Stimulated activated CD4-positive, alpha-beta T cell treated with anti-CD3 and anti-CD28 coated beads, TNF-alpha, amount 100 ng/mL, for 24 hours (primary cell): ENCODE measurements at places on chromosomes 3 and 15.

- no peak for DNase-seq
Measured at GRCh38 chr3:171749124-171749523, 61.2 kb downstream of the PLD1 start.

DNA sequence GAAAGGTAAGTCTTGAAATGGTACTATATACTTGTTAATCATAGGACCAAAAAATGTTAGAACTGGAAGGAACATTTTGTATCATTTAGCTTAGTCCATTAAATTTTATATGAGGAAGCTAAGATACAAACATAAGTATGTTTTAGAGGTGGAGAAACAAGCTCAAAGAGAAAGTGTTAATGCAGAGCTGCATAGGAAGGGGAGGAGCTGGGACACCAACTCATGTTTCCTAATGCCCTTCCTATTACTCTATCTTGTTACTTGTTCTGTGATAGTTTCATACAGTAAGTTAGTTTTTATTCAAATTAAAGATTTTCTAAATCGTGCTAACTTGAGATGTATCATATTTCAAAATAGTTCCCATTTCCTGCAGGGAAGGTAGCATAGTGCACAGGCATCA is 7.4 kb downstream of the SLC35A5 start:
- DNase-seq = no peak

DNA sequence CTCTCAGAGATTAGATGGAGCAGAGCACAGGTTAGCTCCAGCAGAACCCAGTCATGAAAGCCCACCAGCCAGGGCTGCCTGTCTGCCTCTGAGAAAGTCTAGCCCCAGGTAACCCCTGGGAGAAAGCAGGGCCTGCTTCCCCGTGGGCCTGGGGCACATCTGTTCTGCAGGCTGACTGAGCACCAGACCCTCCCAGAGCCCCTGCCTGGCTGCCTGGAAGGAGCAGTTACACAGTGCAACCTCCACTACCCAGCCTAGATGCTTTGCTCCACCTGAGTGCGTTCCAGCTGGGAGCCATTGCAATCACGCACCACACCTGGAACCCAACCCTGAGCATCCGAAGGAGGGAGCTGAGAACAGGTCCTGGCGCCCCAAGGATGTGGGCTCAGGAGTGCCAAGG is 24.7 kb upstream of the OR5K4 start:
- DNase-seq = no peak

DNA sequence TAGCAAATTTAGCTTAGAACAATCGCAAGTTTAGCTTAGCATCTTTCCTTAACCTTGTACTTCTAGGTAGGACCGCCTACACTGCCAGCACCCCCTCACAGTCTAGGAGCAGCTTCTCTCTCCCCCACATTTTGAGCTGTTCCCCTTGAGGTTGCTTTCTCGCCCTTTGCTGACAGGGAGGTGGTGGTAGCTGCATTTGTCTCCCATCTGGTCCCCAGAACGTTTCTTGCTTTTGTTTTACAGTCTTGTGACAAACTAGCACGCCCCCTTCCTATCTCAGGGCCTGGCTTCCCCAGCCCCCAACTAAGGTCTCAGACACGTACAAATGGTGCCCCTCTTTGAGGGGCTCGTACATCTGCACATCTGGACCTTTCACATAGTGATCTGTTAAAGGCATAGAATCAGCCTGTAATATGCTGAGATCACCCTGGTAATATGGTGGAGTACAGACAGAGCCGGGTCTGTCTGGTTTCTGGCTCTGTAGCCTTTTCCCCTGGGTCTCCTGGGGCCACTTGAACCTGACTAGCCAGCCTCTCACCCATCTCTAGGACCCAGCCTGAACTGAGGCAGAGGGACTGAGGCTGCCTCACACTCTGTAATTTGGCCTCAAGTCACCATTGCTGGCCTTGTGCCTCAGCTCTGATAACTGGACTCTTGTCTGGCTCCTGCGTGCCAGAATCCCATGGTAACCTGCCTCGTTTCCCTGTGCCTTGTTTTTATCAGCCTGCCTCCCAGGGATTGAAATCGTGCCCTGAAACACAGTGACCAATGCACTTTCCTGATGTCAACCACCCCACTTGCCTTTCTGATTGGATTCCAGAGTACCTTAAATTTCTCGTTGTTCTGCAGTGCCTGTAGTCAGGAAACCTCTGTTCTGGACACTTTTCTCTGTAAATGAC is 27.7 kb downstream of the CRTC3 start:
- DNase-seq = no peak

DNA sequence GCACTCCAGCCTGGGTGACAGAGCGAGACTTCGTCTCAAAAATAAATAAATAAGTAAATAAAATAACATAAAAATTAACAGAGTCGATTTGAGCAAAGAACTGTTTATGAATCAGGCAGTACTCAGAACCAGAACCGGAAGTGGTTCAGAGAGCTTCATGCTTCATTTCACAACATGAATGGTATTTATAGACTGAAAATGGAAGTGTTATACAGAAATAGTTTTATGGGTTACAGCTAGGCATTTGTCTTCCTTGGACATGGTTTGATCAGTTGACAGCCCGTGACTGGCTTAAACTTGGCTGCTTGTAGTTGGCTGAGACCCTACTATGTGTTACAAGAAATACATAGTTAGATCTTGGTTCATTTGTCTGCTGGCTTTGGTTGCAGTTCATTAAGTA is 216.0 kb upstream of the MCTP2 start:
- no peak for DNase-seq

GRCh38 chr3:11199902-11200845 is 45.9 kb downstream of the HRH1 start:
- DNase-seq = no peak

DNA sequence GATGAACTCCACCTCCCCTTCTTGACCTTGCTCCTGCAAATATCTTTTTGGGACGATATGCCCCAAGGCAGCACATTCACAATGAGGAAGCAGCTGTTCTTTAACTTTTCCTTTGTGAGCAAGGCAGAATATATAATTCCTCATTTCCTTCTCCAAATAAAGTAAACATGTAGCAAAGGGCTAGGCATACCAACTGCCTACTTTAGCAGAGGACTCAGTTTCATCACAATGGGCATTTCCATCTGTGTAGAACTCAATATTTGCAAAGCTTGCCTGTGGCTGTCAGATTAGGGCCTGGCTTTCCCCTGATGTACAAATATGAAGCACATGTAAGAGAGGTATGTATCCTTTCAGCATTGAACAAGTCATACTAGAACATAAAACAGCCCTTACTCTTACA is 366.9 kb downstream of the RSL24D1 start:
- DNase-seq = no peak

- no peak for DNase-seq
Measured at GRCh38 chr15:37891766-37892368, 42.6 kb upstream of the TMCO5A start.

DNA sequence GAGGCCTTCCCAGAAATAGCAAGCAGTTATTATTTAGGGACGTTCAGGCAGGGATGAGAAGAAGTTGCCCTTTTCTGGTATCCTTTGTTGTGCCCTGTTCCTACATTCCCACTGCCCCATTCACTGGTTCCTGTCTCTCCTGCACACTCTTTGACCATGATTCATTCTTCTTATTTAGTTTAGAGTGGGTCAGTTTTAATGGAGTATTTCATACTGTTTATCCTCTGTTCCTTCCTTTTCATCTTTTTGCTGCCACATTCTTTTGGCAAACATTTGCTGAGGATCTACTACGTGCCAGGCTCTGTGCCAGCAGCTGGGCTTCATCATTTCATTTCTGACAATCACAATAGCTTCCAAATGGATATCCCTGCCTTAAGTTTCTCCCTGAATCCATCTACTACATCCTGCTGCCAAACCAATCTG is 11.8 kb upstream of the EID1 start:
- no peak for DNase-seq

- no peak for DNase-seq
Measured at GRCh38 chr15:31440754-31441311, 114.2 kb downstream of the KLF13 start.

DNA sequence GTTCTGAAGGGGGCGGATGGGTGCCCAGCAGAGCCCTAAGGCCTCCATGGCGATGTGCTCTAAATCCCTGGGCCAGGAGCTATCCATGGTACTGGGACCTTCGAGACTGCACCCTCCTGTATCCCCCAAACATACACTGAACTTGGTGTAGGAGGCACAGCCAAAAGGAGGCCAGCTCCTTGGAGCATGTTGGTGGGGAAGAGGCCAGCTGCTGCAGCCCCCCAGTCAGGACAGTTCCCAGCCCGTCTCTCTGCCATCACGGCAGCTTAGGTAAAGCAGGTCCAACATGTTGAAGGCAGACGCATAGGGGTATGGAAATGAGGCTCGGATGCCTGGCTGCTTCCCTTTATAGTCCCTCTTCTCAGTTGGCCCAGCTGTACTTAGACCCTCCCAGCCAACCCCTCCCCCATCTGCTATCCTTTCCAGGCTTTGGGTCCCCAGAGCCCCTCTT is 1.8 kb downstream of the CAMKV start:
- no peak for DNase-seq

DNA sequence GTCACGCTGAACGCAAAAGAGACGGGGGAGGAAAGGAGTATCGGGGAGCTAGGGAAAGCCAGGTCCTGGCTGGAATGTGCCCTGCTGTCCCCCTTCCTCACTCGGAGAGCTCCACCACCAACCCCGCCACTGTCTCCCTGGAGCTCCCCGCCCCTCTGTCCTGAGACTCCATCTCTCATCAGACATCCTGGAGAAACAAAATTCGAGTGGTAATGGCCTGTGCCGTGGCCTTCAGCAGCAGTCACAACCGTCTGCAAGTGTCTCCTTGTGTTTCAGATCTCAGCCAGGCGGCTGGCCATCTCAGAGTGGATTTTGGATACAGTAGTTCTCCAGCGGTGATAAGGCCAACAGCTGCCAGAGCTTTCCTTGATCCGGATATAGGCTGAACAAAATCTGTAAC is 76.9 kb downstream of the OCA2 start:
- no peak for DNase-seq

DNA sequence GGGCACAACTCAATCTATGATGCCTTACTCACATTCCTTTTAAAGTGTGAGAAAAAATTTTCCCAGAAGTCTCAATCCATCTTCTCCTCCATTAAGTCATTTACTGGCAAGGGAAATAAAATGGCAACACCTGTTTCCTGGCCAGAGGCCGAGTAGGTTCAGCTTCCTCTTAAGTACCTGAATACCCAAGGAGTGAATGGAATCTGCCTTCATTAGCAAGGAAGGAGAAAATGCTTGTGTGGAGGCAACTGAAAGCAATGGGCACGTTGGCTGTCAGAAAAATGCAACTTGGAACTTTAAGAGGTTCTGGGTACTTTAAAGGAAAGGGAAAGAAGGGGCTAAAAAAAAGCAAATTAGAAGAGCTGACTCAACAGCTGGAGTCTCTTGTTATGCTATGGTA is 423.6 kb upstream of the ARL6 start:
- no peak for DNase-seq

- DNase-seq = no peak
Measured at GRCh38 chr3:118808723-118809122, 225.9 kb downstream of the IGSF11 start.

GRCh38 chr15:61530769-61531168 is 301.7 kb upstream of the RORA start:
- no peak for DNase-seq

GRCh38 chr3:126508564-126508964 is 9.0 kb downstream of the UROC1 start:
- DNase-seq = no peak

- no peak for DNase-seq
Measured at GRCh38 chr3:169964176-169964575, 2.4 kb upstream of the SEC62 start.

DNA sequence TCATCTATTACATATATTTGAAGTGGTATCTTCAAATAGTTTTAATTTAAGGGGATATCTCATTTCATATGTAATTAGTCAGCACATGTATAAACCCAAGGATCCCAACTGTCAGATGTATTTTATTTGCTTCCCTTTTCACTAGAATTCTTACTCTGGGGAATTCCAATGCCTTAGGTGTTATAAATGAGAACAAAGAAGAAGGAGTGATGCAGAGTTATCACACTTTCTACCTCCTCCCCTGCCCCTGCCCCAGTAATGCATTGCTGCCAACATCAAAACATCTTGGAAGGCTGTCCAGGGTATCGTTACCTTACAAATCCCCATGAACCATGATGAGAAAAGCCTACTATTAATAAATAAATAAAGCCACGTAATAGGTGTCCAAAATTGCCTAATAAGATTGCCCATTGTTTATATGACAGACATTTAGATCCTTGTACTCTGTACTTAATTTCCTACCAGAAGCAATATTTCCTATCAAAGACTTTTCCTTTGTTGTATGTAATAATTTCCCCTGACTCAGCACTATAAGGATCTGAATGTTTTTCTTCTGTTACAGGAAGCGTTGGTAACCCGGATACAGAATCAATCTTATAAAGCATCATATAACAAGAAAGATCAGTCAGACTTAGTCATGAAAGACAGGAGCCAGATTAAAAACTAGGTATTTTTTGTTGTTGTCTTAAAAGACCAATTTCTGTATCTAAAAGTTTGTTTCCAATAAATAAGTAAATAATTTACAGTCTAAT is 38.8 kb downstream of the CBLB start:
- DNase-seq = no peak

DNA sequence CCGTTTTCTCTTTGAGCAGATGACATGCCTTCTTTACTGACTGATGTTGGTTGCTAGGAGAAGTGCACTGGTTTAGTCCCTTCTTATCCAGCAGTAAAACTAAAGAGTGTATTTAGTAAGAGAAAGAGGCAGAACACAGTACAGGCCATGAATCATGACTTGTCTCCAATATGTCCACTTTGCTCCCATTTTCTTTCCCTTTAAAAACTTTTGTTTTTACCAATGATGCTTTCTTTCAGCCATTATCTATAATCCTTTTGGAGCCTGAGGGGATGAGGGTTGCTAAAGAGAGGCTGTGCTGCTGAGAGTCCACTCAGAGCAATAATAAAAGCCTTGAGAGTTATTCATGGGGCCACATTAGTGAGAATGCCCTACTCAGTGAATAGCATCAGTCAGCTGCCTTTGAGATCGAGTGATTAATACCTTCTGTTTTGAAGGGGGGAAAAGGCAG is 12.2 kb downstream of the ROBO2 start:
- DNase-seq = no peak

GRCh38 chr15:58298879-58299850 is 132.6 kb upstream of the LIPC start:
- DNase-seq = no peak

- DNase-seq = no peak
Measured at GRCh38 chr3:171458071-171458863, 1.9 kb downstream of the TNIK start.

GRCh38 chr15:93341164-93341563 is 252.2 kb upstream of the RGMA start:
- no peak for DNase-seq

- no peak for DNase-seq
Measured at GRCh38 chr3:4750306-4750968, 228.8 kb upstream of the BHLHE40 start.

DNA sequence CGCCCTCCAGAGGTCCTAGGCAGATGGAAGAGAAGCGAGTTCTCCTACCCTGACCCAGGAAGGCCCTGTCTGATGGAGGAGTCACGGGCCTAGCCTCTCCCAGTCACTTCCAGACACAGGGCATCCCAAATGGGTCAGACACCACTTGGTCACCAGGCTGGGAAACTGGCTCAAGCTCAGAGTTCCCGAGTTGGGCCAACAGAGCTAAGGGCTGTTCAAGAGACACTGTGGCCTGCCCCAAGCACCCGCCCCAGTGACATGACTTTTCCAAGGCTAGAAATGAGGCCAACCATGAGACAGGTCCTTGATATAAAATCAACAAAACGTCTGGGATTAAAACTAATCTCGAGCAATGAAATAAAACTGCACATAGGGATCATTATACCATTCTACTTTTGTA is 113.8 kb downstream of the IQSEC1 start:
- DNase-seq = no peak
